Right cardiac atrium (tissue), 5 donors: ENCODE measurements at places on chromosomes 7 and 10. TPM values are rescaled to one million over a fixed set of nuclear protein-coding genes. Genes with fewer than 3 reads are reported as not detected.

GRCh38 chr7:110061387-110061786, 1029.5 kb upstream of the LRRN3 start:
- DNase-seq, result no peak

GRCh38 chr7:22569586-22570321, 69.8 kb upstream of the STEAP1B start:
- DNase-seq, result peak; percentile 53

Gene EMX2
- total RNA-seq, result 1.2 TPM

DNA sequence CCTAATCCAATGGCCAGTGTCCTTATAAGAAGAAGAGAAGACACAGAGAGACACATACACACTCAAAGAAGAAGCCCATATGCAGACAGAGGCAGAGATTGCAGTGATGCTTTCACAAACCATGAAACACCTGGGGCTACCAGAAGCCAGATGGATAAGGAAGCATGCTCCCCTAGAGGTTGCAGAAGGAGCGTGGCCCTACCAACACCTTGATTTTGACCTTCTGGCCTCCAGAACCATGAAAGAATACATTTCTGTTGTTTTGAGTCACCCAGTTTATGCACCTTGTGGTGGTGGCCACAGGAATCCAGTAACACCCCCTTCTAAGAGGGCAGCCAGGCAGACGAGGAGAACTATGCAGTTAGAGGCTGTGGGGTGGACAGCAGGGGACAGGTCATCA, 43.5 kb downstream of the AOC1 start:
- no peak for DNase-seq

DNA sequence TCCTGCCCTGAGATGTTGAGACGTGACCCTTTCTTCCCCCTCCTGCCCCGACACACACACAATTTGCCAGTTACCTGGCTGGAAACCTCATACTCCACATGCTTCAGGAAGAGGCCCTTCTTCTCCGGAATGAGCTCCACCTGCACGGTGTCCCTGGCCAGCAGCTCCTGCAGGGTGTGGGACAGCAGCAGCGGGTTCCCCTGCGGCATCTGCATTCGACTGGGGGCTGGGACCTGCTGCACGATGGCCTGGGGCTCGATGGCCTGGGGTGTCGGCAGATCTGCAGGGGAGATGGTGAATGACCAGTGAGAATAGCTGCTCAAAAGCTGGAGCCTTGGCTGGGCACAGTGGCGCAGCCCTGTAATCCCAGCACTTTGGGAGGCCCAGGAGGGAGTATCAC, 36.0 kb downstream of the NUDT1 start:
- DNase-seq, result no peak

GRCh38 chr10:129742742-129743550, 221.1 kb downstream of the EBF3 start:
- DNase-seq, result no peak

DNA sequence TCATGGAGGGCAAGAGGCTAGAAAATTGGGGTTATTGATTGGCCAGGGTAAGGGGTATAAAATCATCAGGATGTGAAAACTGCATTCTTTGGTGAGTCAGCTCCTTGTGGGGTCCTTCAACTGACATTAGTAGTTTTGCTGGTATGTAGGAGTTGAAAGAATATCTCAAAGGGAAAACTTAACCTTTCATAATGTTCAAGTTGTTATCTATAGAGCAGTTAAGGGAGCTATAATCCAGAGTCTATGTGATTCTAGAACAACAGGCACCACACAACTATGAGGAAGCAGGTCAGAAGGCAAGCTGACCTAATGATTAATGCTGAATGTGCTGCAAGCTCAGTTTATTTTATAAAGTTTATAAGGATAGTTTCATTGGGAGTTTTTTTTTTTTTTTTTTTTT, 13.7 kb downstream of the PRPS1L1 start:
- DNase-seq, result no peak

DNA sequence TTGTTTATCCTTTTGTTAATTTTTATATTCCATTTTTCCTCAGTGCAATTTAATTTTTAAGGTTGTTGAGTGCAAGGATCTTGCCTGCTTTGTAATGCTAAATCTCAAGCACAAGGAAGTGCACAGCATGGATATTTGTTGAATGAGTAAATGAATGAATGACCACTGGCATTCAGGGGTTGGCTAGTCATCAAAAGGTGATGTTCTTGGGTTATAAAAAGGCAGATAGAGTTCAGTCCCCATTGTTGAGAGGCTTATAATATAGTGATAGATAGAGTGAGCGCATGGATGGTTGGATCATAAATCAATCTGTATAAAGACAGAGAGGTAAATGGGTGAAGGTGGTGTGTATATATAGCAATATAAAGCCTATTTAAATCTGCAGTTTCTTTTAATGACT, 193.2 kb upstream of the KLF6 start:
- DNase-seq, result no peak

- DNase-seq, result peak; percentile 84
These were observed 4.8 kb downstream of the GRIFIN start for GRCh38 chr7:2471396-2471795.

Gene KCNH2
- 113 TPM for total RNA-seq

DNA sequence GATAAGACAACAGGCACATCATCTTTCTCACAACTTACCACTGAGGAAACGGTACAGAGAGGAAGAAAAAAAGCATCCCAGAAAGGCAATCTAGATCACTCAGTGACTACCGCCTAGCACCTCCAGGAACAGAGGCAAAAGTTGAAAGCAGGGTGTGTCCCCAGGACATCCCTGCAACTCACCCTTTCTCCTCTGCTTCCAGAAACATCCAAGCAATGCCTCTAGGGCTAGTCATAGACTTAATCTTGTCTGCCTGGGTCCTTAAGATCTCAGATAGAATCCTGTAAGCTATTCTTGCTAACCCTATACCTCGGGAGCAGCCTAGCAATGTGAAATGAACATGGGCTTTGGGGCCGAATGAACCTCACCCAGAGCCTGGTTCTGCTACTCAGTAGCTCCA, 18.8 kb upstream of the PDCD4 start:
- no peak for DNase-seq

DNA sequence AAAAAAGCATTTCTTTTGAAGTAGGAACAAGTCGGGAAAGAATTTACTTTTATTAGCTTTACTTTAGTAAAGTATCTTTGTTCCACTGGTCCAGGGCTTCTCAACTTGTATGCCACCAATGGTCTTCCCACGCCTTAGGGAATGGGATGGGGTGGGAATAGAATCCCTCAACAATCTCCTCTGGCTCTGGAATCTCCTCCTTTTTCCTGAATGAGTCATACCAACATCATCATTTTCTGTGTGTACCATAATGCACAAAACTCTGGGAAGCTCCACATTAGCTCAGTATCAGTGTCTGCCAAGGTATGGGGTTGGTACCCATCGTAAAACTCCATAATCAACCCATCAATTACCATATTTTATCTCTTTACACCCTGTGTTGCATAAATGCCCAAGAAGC, 159.4 kb upstream of the BMPER start:
- no peak for DNase-seq

DNA sequence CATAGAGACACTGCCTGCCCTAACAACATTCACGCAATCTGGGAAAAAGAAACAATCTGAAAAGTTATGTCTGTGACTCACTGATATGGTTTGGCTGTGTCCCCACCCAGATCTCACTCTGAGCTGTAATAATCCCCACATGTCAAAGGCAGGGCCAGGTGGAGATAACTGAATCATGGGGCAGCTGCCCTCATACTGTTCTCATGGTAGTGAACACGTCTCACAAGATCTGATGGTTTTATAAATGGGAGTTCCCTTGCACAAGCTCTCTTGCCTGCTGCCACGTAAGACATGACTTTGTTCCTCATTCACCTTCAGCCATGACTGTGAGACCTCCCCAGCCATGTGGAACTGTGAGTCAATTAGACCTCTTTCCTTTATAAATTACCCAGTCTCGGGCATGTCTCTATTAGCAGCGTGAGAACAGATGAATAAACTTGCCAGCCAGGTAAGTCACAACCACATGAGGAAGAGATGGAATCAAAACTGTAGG, 341.5 kb upstream of the AOAH start:
- DNase-seq, result peak; percentile 16

GRCh38 chr7:129698516-129699418, 87.2 kb downstream of the NRF1 start:
- no peak for DNase-seq

Gene TMEM229A
- total RNA-seq, result 0.76 TPM

Gene PNLIPRP3
- total RNA-seq, result not detected

Gene DYDC2
- total RNA-seq, result not detected

Gene ATOH7
- total RNA-seq, result not detected
